Hepatocyte (in vitro differentiated cells): ENCODE measurements at places on chromosomes 6 and 20. TPM values are rescaled to one million over a fixed set of nuclear protein-coding genes. Genes with fewer than 3 reads are reported as not detected.

Gene HLA-DRB5
- 9.7 and 11.9 TPM in 2 replicates for total RNA-seq

Gene CAP2
- 6.5 and 8.1 TPM in 2 replicates for total RNA-seq

Gene PLCB4
- total RNA-seq, result 11.9 and 15.0 TPM in 2 replicates

Gene PRL
- not detected in 2 replicates for total RNA-seq

Gene SIRPG
- total RNA-seq, result not detected in 2 replicates

Gene KCNQ5
- total RNA-seq, result 1.6 and 5.5 TPM in 2 replicates

- no peak for DNase-seq
These were observed 69.9 kb downstream of the CDKAL1 start for GRCh38 chr6:20604159-20604558.

GRCh38 chr6:33815854-33816253, 12.1 kb upstream of the MLN start:
- no peak for DNase-seq

GRCh38 chr6:167345348-167345747, 20.5 kb downstream of the TTLL2 start:
- DNase-seq, result no peak

GRCh38 chr6:136171231-136171630, 78.9 kb downstream of the MTFR2 start:
- no peak for DNase-seq

- DNase-seq, result no peak
These were observed 41.5 kb downstream of the SNRNP48 start for GRCh38 chr6:7631466-7631865.

DNA sequence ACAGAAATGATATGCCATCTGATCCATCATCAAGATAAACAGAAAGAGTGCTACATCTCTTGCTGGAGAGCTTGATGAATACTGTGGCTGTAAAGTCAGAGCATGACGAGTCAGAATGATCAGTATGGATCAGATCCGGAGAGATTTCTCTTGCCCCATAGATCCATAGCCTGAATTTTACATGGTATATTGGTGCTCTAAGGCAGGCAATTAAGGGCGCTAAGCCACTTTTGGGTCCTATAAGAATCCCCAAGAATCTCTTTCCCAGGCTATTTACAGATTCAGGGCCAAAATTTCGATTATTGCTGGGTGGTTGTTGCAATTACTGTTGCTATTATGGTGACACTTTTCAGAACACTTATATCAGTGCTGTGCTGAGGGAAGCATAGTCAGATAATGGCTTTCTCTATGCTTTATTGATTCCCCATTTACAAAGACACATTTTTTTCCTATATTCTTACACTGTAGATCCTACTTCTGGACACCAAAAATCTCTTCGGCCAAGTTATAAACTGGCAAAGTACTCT, 94.4 kb downstream of the ADGRB3 start:
- DNase-seq, result no peak

DNA sequence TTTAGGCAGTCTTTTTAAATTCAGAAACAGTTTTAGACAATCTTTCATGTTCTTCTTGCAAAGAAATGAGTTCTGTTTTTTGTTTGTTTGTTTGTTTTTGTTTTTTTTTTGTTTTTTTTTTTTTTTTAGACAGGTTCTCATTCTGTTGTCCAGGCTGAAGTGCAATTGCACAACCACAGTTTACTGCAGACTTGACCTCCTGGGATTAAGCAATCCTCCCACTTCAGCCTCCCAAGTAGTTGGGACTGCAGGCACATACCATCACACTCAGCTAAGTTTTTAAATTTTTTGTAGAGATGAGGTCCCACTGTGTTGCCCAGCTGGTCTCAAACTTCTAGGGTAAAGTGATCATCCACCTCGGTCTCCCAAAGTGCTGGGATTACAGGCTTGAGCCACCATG, 96.2 kb downstream of the OTOR start:
- DNase-seq, result no peak

DNA sequence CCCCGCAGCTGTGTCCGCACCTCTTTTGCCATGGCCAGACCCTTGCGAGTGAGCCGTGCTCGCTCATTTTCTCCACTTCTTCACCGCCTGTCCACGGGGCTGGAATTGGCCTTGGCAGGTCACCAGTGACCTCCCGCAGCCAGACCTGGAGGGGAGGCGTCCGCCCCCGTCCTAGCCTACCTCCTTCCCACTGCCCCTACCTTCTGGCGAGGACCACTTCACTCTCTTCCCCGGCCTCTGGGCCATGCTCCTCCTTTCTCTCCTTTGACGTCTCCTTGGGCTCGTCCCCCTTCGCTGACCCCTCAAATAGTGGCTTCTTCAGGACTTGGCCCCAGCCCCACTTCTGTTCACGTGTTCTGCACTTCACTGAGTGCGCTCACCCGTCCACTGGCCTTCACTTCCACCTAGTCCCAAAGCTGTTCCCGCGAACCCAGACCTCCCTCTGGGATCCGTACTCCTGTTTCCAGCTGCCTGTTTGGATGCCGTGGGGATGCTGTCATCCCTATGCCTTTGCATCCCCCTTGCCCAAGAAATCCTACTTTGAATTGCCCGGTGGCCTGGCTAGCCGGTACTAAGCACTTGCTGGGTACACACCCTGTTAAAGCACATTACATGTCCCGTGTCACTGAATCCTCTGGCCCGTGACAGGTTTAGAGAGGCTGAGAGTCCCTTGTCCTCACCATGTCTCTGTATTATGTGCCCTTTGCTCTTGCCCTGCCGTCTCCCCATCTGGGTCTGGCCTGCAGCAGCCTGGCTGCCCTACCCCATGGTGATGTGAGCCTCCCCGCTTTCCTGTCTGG, 33.0 kb downstream of the SPATA2 start:
- DNase-seq, result no peak

DNA sequence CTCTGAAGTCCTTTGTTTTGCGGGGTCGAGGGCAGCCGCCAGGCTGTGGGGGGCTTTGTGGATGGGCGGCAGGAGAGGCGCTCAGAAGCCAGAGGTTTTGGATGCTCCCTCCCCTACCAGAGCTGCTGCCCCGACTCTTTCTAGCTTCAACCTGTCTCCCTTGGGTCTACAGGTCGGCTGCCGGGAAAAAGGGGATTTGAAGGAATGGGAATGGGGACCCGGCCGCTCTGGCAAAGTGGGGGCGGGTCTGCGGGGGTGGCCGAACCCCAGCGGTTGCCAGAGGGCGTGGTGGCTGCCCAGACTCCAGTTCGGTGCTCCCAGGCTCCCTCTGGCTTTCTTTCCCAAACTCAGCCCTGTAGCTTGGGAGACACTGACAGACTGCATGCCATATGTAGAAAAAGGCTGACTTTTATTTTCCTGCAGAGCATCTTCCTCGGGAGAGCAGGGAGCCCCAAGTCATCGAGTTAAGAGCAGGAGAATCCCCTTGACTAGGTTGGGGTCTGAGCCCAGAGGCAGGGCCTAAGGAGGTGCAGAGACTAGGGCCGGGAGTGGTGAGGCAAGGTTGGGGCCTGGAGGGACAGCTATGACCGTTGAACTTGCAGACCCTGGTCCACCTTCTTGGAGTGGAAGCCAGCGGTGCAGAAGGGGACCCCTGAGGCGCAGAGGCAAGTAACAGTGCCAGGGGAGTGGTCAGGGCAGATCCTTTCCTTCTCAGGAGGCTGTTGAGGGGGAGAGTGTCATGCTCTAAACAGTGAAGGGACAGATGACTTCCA, 1.4 kb upstream of the PPP1R18 start:
- peak; percentile 63 for DNase-seq

- no peak for DNase-seq
These were observed 156.4 kb upstream of the DTNBP1 start for GRCh38 chr6:15819226-15819625.

DNA sequence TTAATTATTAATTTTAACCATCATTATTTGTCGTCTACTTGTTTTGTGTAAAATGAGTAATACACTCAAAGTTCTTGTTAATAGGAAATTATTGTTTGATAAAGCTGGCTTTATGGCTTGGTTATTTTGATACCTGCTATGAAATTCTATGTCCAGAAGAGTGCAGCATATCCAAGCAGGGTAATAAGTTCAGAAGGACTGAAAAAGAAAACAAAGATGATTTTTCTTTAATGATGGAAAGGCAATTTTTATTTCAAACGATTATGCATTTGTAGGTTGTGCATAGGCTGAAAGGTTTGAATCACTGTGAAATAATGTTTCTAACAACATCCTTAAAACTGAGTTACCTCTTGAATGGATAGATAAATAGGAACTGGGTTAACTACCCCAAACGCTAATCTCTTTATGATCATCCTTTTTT, 1.4 kb upstream of the MAN1A1 start:
- DNase-seq, result peak; percentile 31

GRCh38 chr20:54355631-54356280, 119.6 kb upstream of the DOK5 start:
- no peak for DNase-seq
